ENCODE measurements at places on chromosomes 4 and X.

DNA sequence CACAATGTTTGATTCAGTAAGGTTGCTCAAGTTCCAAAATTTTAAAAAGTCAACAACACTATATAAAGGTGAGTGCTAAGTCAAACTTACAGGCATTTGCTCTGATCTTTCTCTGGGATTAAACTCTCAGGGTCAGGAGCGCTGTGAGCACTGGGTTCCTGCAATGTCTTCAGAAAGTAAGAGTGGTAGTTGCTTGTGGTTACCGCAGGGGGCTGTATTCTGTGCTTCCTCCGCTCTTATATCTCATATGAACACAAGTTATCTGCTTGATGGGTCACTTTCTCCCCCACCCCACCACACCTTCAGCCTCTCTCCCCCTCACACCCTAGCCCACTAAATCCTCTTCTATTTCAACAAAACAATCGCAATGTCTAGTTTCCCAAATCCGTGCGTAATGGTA, 116.4 kb upstream of the IGSF1 start:
- no peaks in the 10 kb centered on the region for H3K4me1 ChIP-seq
- H3K27me3 ChIP-seq: no peaks in the 10 kb centered on the region
- H3K27ac ChIP-seq: no peak overlapping the region
- H3K4me3 ChIP-seq: no peak overlapping the region

DNA sequence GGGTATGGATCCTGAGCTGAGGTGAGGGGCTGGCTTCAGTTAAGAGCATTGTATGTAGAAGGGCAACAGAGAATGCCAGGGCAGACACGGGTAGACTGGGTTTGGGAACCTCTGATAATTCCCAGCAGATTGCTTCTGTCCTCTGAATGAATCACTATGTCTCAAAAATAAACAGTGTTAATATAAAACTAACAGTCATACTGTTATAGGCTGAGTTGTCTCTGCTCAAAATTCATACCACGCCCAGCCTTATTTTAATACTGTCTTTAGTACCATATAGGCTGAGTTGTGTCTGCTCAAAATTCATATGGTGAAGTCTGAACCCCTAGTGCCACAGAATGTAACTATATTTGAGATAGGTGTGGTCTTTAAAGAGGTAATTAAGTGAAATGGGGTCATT, 10.0 kb downstream of the XAGE2 start:
- H3K4me1 ChIP-seq: no peaks in the 10 kb centered on the region
- H3K36me3 ChIP-seq: no peaks in the 10 kb centered on the region
- peaks cover 32% of the 10 kb centered on the region for H3K27me3 ChIP-seq
- no peak overlapping the region for H3K27ac ChIP-seq

DNA sequence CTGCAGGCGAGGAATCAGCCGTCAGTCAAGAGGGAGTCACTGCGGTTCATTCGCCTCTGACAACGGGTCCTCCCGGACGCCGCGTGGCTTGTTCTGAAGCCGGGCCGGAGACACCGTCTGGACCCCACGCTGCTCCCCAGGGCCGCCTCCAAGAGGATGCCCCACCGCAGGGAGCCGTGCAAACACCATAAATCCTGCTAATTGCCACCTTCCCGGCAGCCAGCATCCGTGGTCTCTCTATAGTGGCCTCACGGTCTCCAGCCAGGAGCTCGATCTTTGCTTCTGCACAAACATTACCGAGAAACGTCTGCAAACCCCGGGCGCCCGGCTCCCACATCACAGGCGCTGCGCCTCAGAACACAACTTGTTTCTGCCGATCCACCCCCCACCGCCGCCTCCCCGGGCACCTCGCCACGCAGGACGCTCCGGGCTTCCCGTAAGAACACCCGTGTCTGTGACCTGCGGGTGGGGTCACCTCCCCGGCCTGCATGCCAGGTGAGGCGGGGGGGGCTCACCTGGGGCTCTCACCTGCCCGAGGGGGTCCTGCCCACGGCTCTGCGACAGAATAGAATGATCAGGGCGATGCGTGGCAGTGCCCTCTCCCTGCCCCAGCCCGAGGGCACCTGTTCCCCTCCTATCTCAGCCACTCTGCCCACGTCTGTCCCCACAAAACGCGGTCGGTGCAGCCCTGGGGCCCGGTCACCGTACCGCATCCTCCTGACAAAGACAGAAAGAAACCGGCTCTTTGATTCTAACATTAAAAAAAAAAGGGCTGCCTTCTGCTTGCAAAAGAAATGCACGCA, 32.4 kb upstream of the PPP2R3B start:
- DNase-seq: no peak
- no peaks in the 10 kb centered on the region for H3K36me3 ChIP-seq
- no peaks in the 10 kb centered on the region for H3K4me1 ChIP-seq
- no peak overlapping the region for H3K4me3 ChIP-seq

DNA sequence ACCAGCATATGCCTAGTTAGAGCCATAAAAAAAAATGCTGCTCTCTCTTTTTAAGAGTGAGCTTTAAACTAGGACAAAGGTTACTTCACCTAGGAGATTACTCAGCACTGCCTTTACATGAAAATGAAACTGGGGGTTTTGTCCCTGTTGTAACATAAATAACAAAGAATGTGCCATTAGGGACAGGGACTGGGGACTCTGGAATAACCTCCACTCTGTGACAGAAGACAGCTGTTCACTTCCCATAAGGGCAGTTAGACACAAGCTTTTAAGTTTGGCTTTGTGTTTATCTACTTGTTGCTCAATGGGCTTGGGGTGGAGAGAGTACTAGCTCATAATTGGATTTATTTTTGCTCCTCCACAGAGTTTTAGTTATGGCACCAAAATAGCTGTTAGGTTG, 11.9 kb downstream of the ENPEP start:
- no peak overlapping the region for H3K27ac ChIP-seq
- peaks cover 26% of the 10 kb centered on the region for H3K27me3 ChIP-seq
- H3K4me1 ChIP-seq: no peaks in the 10 kb centered on the region

DNA sequence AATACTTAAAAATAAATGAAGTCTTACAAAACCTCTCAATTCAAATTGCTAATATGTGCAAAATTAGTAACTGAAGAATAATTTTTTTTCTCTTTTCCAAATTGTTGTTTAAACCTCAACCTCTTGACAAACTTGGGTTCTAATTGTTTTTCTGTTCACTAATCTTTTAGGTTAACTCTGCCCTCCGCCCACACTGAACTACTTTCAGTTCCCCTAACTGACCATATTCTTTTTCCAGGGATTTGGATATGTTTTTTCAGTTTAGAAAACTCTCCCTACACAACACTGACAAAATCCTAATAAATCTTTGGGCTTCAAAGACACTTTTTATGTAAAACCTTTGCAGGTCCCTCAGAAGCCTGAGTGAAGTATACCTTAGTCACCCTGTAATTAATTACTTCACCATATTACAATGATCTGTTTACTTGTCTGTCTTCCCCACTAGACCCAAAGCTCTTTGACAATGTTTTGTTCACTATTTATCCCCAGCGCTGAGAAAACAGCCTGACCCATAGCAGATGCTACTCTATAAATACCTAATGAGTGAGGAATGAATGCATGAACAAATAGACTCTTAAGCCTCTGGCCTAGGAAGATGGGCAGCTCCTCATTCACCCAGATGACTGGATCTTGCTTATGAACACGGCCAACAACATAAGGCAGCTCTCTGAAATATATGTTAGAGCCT, 134.9 kb downstream of the MAML3 start:
- H3K27ac ChIP-seq: no peak overlapping the region
- peaks cover 4% of the 10 kb centered on the region for H3K27me3 ChIP-seq
- H3K4me3 ChIP-seq: no peak overlapping the region
- no peaks in the 10 kb centered on the region for H3K36me3 ChIP-seq
- H3K4me1 ChIP-seq: no peaks in the 10 kb centered on the region
- no peak for DNase-seq

DNA sequence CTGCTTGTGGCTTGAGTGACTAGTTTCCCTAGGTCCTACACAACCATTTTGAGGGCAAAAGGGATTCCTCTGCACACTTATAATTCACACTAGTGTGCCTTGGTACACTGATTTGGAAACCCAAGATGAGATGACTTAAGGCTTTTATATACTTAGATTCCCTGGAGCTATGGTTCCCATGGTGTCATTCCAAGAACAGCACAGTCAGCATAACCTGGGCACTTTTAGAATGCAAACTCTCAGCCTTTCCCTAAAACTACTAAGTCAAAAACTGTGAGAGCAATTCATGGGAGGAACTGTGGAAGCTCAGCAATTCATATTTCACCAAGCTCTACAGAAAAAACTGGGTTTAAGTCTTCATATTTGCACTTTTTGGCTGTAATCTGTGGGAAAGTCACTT, 38.0 kb upstream of the ZC4H2 start:
- H3K27me3 ChIP-seq: no peaks in the 10 kb centered on the region
- DNase-seq: no peak
- H3K4me1 ChIP-seq: peaks cover 4% of the 10 kb centered on the region
- H3K36me3 ChIP-seq: no peaks in the 10 kb centered on the region

DNA sequence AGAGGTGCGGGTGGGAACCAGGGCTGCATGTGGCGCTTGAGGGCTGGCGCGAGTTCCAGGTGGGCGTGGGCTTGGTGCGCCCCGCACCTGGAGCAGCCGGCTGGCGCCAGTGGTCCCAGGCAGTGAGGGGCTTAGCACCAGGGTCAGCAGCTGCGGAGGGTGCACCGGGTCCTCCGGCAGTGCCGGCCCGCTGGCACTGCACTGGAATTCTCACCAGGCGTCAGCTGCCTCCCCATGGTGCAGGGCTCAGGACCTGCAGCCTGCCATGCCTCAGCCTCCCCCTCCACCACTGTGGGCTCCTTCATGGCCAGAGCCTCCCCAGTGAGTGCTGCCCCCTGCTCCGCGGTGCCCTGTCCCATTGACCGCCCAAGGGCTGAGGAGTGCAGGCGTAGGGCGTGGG, 174.0 kb downstream of the ADAM29 start:
- no peak overlapping the region for H3K27ac ChIP-seq
- H3K27me3 ChIP-seq: no peaks in the 10 kb centered on the region
- no peak overlapping the region for H3K4me3 ChIP-seq
- no peak for DNase-seq

GRCh38 chrX:42541554-42541953, 236.4 kb downstream of the PPP1R2C start:
- H3K27ac ChIP-seq: no peak overlapping the region
- H3K4me3 ChIP-seq: no peak overlapping the region
- H3K4me1 ChIP-seq: peaks cover 17% of the 10 kb centered on the region
- H3K36me3 ChIP-seq: no peaks in the 10 kb centered on the region

DNA sequence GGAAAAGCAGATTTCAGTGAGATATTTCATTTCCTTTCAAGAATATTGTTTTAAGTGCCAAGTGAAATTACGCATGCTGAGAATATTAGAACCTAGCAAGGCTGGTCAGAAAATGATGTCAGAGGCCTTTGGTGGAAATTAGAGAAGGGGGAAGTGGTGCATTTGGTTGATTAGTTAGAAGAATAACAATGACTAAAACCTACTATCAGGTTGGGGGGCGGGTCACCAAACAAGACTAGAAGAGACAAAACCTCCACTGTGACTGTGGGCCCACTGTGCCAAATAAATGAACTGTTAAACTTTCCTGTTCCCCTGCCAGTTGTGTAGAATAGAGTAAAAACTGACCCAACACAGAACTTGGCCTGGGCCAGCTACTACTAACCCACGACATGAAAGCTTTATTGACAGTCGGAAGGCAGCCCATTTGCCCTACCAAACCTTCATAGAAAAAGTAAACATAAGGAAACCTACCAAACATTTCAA, 2.9 kb downstream of the RAPGEF2 start:
- H3K27me3 ChIP-seq: no peaks in the 10 kb centered on the region
- H3K4me1 ChIP-seq: peaks cover 46% of the 10 kb centered on the region
- H3K4me3 ChIP-seq: peak overlapping the region; percentile 95
- no peak for DNase-seq
- peak overlapping the region; percentile 99 for H3K27ac ChIP-seq

- H3K36me3 ChIP-seq: peaks cover 16% of the 10 kb centered on the region
- no peak for DNase-seq
- peak overlapping the region; percentile 84 for H3K27ac ChIP-seq
- H3K27me3 ChIP-seq: no peaks in the 10 kb centered on the region
Measured at GRCh38 chr4:36226430-36227227, 17.7 kb downstream of the ARAP2 start.

- no peak overlapping the region for H3K27ac ChIP-seq
- H3K4me3 ChIP-seq: peak overlapping the region; percentile 37
- DNase-seq: no peak
- H3K27me3 ChIP-seq: peaks cover 24% of the 10 kb centered on the region
- no peaks in the 10 kb centered on the region for H3K36me3 ChIP-seq
Measured at GRCh38 chrX:13937370-13938050, 92.2 kb downstream of the GEMIN8 start.

GRCh38 chr4:152176627-152177214, 359.2 kb downstream of the FBXW7 start:
- H3K4me1 ChIP-seq: no peaks in the 10 kb centered on the region
- no peaks in the 10 kb centered on the region for H3K36me3 ChIP-seq
- H3K4me3 ChIP-seq: no peak overlapping the region
- H3K27me3 ChIP-seq: no peaks in the 10 kb centered on the region

DNA sequence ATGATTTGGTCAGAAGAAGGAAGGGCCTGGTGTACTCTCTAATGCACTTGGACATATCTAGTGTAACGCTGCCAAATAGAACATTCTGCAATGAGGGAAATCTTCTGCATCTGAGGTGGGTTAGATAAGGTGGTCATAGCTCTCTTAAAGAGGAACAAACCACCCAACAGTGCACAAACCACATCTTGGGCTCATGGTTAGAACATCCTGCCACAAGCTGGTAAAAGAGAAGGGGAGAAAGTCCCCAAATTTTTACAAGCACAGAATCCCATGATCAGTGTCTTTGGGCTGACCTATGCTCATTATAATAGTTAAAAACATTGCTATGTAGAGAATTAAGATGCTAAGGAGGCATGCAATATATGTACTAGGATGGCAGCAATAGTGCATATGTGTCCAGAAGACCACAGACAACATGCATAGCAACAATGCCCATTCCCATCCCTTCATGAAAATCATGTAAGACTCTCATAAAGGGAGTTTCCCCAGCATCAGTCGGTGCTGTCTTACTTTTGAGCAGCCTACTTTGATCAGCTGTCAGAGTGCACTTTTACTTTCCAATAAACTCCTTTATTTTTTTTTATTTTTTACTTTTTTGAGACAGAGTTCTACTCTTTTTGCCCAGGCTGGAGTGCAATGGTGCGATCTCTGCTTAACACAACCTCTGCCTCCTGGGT, 99.7 kb upstream of the SLC7A11 start:
- DNase-seq: no peak
- no peaks in the 10 kb centered on the region for H3K4me1 ChIP-seq
- H3K27me3 ChIP-seq: no peaks in the 10 kb centered on the region
- H3K27ac ChIP-seq: no peak overlapping the region
- no peaks in the 10 kb centered on the region for H3K36me3 ChIP-seq
- H3K4me3 ChIP-seq: no peak overlapping the region
